ENCODE measurements at places on chromosomes 13 and 19.

DNA sequence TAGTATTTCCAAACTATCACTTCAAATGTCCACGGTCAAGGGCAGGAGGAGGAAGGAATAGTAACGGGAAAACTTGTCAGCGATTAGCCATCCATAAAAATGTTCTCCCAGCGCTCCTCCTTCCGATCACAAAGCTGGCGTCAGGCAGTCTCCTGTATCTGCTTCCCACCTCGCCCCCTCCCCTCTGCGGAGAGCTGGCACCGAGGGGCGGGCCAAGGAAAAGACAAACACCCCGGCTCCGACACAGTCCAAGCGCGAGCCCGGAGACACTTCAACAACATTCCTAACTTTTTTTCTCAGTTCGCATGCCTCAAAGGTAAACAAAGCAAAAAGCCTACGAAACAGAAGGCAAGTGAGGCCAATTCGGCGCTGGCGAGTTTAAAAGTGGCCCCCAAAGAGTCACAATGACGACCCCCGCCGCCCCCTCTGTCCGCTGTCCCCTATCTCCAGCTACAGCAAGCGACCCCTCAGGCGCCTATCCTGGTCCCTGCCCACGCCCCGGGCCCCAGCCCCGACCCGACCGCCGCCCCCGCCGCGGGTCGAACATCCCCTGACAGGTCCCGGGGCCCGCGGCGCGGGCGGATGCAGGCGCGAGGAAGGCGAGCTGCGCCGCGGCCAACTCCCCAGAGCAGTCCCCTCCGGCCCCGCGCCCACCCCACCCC is 736 bp downstream of the SMAD9 start:
- DNase-seq: peak; percentile 28

GRCh38 chr13:106561551-106562170 is 6.3 kb downstream of the ARGLU1 start:
- no peak for DNase-seq

DNA sequence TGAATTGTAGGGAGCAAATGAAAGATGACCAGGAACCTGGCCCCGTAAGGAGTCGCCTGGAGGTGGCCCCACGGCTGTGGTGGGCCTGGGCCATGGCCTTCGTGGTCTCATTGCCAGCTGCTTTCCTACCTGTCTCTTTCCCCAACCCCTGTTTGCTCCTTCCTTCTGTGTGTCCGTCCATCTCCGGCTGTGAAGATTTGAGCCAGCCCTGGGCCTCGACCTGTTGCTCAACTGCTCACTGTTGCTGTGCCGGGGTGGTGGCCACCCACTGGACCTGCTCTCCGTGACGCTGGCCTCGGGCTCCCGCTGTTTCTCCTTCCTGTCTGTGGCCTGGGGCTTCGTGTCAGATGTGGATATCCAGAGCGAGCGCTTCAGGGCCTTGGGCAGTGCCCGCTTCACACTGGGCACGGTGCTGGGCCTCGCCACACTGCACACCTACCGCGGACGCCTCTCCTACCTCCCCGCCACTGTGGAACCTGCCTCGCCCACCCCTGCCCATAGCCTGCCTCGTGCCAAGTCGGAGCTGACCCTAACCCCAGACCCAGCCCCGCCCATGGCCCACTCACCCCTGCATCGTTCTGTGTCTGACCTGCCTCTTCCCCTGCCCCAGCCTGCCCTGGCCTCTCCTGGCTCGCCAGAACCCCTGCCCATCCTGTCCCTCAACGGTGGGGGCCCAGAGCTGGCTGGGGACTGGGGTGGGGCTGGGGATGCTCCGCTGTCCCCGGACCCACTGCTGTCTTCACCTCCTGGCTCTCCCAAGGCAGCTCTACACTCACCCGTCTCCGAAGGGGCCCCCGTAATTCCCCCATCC is 8.5 kb downstream of the DBP start:
- peak; percentile 19 for DNase-seq

DNA sequence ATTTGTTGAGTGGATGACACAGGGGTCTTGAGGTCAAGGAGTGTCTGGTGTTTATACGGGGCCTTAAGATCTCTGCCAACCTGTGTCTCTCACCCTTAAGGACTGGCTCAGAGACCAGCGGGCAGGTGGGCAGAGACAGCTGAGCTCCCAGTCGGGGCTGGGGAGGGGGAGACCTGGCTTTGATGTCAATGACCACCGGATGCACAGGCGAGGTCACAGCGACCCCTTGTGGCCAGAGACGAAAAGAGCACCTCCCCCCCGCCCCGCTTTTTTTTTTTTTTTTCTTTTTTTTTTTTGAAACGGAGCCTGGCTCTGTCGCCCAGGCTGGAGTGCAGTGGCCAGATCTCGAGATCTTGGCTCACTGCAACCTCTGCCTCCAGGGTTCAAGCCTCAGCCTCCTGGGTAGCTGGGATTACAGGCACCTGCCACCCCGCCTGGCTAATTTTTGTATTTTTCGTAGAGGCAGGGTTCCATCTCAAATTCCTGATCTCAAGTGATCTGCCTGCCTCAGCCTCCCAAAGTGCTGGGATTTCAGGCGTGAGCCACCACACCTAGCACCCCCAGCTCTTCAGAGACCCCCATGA is 12.1 kb upstream of the KLK14 start:
- no peak for DNase-seq

DNA sequence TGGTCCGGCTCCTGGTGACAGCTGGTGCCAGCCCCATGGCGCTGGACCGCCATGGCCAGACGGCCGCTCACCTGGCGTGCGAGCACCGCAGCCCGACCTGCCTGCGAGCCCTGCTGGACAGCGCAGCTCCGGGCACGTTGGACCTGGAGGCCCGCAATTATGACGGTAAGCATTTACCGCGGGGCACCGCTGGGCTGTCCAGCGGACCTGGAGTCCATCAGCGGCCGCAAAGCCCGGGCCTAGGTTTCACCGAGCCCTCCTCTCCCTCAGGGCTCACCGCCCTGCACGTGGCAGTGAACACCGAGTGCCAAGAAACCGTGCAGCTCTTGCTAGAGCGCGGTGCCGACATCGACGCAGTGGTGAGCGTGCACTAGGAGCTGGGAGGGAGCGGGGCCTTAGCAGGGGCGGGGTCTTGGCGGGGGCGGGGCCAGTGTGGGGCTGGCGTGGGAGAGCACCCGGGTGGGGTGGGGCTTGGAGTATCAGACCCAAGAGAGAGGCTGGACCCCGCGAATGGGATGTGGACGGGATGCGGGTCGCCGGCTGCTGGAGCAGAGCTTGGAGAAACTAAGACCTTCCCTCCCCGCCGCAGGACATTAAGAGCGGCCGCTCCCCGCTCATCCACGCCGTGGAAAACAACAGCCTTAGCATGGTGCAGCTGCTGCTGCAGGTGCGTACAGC is 8.7 kb downstream of the BCL3 start:
- DNase-seq: peak; percentile 48

DNA sequence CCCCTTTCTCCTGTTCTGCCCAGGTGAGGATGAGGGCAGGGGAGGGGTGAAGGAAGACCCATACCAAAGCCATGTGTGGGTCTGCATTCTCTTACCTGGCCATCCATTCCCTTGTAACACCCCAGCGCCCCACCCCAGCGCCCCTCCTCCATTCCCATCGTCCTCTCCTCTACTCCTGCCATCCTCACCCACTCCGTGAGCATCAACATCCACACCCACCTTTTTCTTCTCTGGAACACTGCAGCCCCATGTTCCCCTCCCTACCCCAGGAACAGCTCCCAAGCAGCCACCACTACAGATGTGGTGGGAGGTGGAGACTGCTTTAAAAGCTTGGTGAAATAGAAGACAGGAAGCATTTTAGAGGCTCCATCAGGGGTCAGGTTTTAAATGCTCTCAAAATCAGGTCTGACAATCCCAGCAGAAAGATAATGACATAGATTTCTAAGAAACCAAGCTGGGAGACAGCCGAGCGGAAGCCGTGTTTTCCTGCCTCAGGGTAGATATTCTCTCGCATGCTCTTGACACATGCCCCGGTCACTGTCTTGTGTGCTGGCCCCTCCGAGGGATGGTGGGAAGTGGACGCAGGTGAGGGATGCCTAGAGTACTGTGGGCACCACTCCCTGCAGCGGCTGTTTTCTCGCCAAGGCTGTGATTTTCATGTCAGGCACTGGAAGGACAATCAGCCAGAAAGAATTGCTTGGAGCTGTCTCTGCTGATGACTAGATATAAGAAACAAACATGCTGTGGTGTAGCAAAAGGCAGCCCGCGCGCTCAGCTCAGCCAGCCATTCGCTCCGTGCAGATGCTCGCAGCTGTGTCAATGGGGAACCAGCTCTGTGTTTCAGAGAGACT is 9.8 kb downstream of the MEDAG start:
- DNase-seq: no peak

DNA sequence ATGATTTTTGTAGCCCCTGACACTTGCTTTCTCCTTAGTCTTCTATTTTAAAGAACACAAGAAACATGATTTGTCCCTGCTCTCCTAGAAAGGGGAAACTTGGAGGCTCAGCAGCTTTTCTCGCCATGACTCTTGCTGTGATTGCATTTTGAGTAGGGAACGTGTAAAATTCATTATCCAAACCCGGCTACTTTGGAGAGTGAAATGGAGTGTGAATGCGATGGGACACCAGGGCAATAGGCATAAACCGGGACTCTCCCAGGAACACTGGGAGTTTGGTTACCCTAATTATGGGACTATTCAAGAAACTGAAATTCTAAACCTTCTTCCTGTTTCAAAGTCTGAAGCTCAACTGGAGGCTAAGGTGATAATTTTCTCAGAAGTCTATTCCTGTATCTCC is 181.7 kb upstream of the RFC3 start:
- DNase-seq: no peak

DNA sequence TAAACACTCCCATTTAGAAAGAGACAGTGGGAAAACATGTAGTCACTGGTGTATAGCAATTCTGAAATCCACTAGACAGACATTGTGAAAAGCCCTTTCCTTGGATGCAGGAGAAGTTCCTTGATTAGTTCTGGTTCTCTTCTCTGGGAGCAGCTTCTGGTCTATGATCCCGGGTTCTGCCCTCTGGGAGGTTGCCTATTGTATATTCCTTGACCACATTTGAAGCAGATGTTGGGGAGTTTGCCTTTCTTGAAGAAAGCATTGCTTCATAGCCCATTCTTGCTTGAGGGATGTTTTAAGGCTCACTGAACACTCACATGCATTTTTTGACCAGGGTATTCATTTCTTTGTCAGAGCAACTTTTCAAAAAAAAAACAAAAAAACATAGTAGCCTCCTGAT is 211.9 kb downstream of the NDFIP2 start:
- no peak for DNase-seq

Data from transverse colon (tissue), 4 donors.